ENCODE measurements at places on chromosomes 3 and 15. TPM values are rescaled to one million over a fixed set of nuclear protein-coding genes. Genes with fewer than 3 reads are reported as not detected.

GRCh38 chr15:44726568-44727484 lies 9.5 kb upstream of the TRIM69 start:
- DNase-seq, result peak; percentile 78
- peak overlapping the region; percentile 99 for H3K27ac ChIP-seq
- no peak overlapping the region for H3K4me3 ChIP-seq
- H3K4me1 ChIP-seq, result peaks cover 57% of the 10 kb centered on the region
- H3K36me3 ChIP-seq, result no peaks in the 10 kb centered on the region
- no peaks in the 10 kb centered on the region for H3K27me3 ChIP-seq

GRCh38 chr3:50675179-50676030 lies 678 bp downstream of the DOCK3 start:
- no peak overlapping the region for H3K27ac ChIP-seq
- H3K4me3 ChIP-seq, result peak overlapping the region; percentile 47
- H3K36me3 ChIP-seq, result no peaks in the 10 kb centered on the region
- H3K4me1 ChIP-seq, result peaks cover 14% of the 10 kb centered on the region

The ARPIN gene
- 48.6 TPM for total RNA-seq

- H3K27me3 ChIP-seq, result no peaks in the 10 kb centered on the region
- no peak overlapping the region for H3K4me3 ChIP-seq
- no peak for DNase-seq
- H3K27ac ChIP-seq, result no peak overlapping the region
Observed at GRCh38 chr3:31880482-31881078, 100.5 kb downstream of the OSBPL10 start.

The RPN1 gene
- total RNA-seq, result 125 TPM

The GP9 gene
- total RNA-seq, result not detected

DNA sequence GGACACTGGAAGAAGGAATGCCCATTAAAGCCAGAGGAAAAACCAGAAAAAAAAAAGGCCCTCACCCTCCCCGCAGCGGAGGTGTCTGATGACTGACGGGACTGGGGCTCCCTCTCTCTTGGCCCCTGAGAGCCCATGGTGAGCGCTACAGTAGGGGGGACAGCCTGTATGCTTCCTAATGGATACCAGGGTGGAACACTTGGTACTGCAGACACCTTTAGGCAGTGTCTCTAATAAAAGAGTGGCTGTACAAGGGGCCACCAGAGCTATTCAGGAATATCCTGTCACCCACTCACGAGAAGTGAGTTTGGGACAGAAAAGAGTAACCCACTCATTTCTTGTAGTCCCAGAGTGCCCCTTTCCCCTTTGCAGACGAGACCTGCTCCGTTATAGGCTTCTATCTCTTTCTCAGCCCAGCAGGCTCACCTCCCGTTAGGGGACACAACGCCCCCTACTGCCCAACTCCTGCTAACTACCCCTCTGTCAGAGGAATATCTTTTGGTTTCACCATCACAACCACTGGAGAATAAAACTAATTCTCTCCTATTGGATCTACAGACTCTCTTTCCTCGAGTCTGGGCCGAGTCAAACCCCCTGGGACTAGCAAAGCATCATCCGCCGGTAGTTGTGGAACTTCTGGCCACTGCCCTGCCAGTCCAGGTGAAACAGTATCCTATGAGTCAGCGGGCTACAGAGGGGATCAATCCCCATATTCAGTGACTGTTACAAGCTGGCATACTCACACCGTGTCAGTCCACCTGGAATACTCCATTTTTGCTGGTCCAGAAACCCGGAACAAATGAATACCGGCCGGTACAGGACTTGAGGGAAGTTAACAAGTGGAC lies 40.8 kb downstream of the ZBTB11 start:
- DNase-seq, result peak; percentile 56
- H3K27ac ChIP-seq, result no peak overlapping the region
- no peaks in the 10 kb centered on the region for H3K27me3 ChIP-seq
- no peak overlapping the region for H3K4me3 ChIP-seq

GRCh38 chr15:28122038-28122949 lies 23.2 kb upstream of the OCA2 start:
- H3K27ac ChIP-seq, result no peak overlapping the region
- peaks cover 30% of the 10 kb centered on the region for H3K36me3 ChIP-seq
- DNase-seq, result no peak
- H3K27me3 ChIP-seq, result no peaks in the 10 kb centered on the region
- no peak overlapping the region for H3K4me3 ChIP-seq
- no peaks in the 10 kb centered on the region for H3K4me1 ChIP-seq

DNA sequence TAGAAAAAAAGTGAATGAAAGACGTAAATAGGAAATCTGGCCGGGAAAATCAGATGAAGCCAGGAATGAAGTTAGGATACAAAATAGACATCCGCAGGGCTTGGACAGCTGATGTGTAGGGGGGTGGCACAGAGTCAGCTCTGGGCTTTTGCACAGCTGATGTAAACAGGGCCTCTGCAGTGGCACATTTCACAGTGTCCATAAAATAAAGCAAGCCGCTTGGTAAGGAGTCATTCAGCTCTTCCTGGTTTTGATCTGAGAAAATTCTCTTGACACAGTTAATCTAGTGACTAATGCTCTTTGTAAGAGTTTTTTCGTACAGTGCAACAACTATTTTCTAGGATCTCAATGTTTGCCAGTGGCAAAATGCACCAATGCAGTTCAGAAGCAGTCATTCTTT lies 153.3 kb downstream of the USP13 start:
- no peak overlapping the region for H3K4me3 ChIP-seq
- no peaks in the 10 kb centered on the region for H3K4me1 ChIP-seq
- no peak for DNase-seq

- DNase-seq, result no peak
- H3K27me3 ChIP-seq, result no peaks in the 10 kb centered on the region
- H3K27ac ChIP-seq, result no peak overlapping the region
- H3K36me3 ChIP-seq, result no peaks in the 10 kb centered on the region
Observed at GRCh38 chr3:31770822-31771326, 210.2 kb downstream of the OSBPL10 start.

- H3K27me3 ChIP-seq, result no peaks in the 10 kb centered on the region
- no peak overlapping the region for H3K4me3 ChIP-seq
- H3K36me3 ChIP-seq, result no peaks in the 10 kb centered on the region
- DNase-seq, result no peak
Observed at GRCh38 chr3:114139836-114140235, 39.0 kb downstream of the DRD3 start.

GRCh38 chr3:191334346-191334893 lies 4.1 kb upstream of the UTS2B start:
- no peaks in the 10 kb centered on the region for H3K27me3 ChIP-seq
- no peak overlapping the region for H3K4me3 ChIP-seq

DNA sequence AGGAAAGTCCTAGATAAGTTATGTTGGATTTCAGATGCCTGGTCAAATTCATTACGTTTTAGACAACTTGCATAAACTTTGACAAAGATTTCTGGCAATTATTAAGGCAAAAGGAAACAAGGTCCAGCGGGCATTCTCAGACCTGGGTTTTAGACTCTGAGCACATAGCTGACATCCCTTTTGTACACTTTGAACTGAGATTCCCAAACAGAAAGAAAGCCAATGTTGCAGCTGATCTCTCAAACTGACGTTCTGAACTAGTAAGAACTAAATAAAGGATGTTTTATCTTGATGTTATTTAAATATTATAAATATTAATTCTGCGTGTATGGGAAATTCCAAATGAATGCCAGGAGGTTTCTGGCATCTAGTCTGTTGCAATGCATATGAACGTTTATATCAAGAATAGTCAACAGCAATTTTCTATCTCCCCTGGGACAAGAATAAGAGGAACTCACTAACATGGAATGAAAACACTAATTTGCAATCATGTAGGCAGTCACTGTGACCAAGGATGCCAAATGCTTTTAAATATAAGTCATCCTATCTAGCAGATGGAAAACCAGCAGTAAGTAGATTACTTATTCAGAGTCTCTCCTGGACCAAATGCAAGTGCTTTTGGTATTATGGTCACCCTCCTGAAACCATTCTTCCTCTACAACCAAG lies 202.1 kb downstream of the GREM1 start:
- H3K27me3 ChIP-seq, result no peaks in the 10 kb centered on the region
- no peaks in the 10 kb centered on the region for H3K4me1 ChIP-seq
- H3K4me3 ChIP-seq, result no peak overlapping the region
- no peak for DNase-seq

The LEKR1 gene
- 0.96 TPM for total RNA-seq
